ENCODE measurements at places on chromosomes 5 and 9.

- DNase-seq, result no peak
These were observed 6.3 kb downstream of the GPX3 start for GRCh38 chr5:151026679-151027078.

- no peak for DNase-seq
These were observed 308.1 kb upstream of the GRAMD2B start for GRCh38 chr5:126115059-126115629.

DNA sequence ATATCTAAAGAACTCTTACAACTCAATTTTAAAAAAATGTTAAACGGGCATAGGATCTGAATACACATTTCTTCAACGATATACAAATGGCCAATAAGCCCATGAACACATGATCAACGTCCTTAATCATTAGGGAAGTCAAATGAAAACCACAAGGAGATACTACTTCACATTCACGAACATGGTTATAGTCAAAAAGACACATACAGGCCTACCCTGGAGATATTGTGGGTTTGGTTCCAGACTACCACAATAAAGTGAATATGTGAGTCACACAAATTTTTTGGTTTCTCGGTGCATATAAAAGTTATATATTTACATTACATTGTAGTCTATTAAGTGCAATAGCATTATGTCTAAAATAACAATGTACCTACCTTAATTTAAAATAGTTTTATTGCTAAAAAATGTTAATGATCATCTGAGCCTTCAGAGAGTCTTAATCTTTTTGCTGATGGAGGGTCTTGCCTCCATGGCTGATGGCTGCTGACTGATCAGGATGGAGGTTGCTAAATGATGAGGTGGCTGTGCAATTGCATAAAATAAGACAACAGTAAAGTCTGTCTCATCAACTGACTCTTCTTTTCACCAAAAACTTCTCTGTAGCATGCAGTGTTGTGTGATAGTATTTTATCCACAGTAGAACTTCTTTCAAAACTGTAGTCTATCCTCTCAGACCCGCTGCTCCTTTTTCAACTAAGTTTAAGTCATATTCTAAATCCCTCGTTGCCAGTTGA lies 15.1 kb downstream of the AK3 start:
- no peak for DNase-seq

DNA sequence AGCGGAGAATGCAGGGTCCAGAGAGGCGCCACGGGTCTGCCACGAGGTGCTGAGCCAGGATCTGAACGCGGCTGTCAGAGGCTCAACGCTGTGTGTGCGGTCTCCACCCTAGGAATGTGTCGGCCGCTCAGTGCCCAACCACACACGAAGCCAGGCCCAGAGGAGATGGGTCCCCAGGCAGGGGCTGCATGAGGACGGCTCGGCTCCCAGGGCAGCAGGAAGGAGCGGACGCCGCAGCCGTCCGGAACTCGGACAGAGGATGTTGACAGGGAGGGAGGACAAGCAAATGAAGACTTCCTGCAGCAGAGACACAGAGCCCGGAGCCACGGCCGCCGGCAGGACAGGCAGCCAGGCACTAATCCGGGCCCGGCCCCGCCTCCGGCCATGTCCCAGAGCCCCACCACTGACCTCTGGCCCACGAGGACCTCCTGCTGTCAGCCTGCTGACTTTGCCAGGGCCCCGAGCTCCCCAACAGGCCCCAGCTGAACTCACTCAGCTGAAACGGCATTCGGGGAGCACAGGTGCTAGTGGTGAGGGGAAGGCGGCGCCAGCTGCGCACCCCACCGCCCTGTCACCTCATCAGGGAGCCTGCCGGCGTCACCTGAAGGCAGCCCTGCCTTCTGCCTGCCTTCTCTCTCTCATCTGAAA lies 12.7 kb downstream of the VAV2 start:
- DNase-seq, result peak; percentile 26

DNA sequence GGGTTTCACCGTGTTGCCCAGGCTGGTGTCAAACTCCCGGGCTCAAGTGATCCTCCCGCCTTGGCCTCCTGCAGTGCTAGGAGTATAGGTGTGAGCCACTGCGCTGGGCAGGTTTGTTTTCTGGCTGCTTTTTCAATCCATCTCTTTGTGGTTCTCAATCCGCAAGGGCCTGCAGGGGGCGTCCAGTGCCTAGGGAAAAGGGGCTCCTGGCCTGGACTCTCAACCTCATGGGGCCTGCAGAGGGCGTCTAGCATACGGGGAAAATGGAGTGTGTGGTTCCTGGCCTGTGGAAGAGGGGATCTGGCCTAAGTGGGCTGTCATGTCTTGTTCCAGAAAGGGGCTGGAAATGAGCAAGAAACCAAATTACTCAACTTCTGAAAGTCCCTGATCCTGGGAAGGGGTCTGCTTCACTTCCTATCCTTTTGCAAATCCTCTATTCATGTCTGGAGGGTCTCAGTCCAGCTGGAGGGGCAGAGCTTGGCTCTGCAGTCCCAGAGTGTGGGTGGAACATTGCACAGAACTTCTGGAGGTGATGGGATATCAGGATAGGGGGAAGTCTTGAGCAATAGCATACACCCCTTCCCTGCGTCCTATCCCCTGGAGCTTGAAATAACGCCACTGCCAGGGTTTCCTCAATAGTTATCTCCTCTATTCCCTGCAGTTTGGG lies 12.7 kb upstream of the CCL27 start:
- DNase-seq, result peak; percentile 35

- DNase-seq, result no peak
These were observed 88.4 kb downstream of the ISL1 start for GRCh38 chr5:51471630-51472029.

- no peak for DNase-seq
These were observed 103.3 kb downstream of the CWC27 start for GRCh38 chr5:64872044-64872443.

- DNase-seq, result no peak
These were observed 46.4 kb downstream of the STXBP1 start for GRCh38 chr9:127658428-127658827.

- DNase-seq, result no peak
These were observed 28.3 kb downstream of the SLC6A3 start for GRCh38 chr5:1416856-1417469.

- DNase-seq, result peak; percentile 85
These were observed 81.9 kb downstream of the MED27 start for GRCh38 chr9:131997779-131998178.

- no peak for DNase-seq
These were observed 10.8 kb upstream of the ADRA1B start for GRCh38 chr5:159905496-159905895.

- DNase-seq, result no peak
These were observed 42.0 kb upstream of the PITX1 start for GRCh38 chr5:135076051-135076491.

DNA sequence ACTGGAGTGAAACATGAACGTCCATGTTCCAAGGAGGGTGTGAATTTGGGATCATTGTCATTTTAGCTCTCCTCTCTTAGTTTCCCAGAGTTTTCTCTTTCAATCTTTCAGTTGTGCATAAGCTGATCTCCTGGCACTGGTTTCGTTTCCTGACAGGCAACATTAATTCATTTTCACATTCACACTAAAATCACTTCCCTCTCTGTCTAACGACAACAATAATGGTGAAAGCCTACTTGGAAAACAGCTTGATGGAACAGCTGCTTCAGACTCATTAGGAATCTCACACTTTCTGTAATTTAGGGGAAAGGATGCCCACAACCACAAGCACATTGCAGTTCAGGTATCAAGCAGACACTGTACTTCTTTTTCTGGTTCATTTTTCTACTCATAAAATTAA lies 188.6 kb downstream of the TRIM36 start:
- DNase-seq, result no peak

Data from umbilical cord (tissue), 2 donors.